ENCODE measurements at places on chromosomes 4 and X.
A peak's percentile ranks its signal among the peaks of the same experiment; 100 is the strongest.

DNA sequence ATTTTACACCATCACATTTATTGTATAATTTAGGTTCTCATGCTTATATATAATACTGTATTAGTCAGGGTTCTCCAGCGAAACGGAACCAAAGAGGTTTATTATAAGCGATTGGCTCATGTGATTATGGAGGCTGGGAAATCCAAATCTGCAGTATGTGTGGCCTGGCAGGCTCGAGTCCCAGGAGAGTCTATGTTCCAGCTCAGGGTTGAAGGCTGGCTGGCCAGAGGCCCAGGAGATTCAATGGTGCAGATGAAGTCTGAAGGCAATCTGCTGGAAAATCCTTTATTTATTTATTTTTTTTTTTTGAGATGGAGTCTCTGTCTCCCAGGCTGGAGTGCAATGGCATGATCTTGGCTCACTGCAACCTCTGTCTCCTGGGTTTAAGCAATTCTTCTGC, 63.0 kb upstream of the WDFY3 start:
- no peak for DNase-seq

- DNase-seq = no peak
These were observed 150.3 kb downstream of the NEXMIF start for GRCh38 chrX:74774988-74775387.

- no peak for DNase-seq
These were observed 121.3 kb upstream of the WDR17 start for GRCh38 chr4:175944126-175944910.

DNA sequence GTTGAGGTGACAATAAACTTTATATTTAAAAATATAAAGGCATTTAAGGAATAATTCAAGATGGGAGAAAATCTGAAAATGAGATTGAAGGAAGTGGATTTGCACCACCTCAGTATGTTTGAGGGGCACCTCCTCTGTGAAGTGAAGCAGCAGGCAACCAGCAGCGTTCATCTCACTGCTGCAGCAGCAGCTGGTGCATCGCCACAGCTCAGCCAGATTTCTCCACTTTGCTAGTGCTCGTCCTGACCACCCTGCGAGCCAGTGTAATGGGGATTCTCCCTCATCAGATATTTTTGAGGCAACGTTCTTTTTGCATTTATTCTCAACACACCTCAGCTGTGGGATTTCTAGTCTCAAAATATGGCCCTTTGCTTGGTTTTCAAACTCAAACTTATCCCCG, 13.9 kb downstream of the LRAT start:
- no peak for DNase-seq

- no peak for DNase-seq
These were observed 28.8 kb downstream of the PPP2R3B start for GRCh38 chrX:357693-358471.

- no peak for DNase-seq
These were observed 171.2 kb upstream of the GPC4 start for GRCh38 chrX:133586443-133586842.

DNA sequence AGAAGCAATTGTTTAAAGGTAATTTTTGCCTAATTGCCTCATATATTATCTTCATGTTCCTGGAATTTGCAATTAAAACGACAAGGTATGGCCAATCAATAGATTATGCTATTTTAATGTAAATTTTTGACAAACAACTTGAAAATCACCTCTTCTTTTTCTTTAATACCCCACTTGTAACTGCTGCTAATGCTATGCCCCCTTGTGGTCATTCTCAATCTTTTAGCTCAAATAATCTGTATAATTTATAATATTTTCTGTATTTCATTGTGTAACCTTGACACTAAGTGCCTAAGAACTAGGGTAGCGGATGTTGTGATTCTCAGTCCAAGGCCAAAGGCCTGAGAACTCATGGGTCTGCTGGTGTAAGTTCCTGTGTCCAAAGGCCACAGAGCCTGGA, 831.7 kb upstream of the POU3F4 start:
- DNase-seq = no peak

DNA sequence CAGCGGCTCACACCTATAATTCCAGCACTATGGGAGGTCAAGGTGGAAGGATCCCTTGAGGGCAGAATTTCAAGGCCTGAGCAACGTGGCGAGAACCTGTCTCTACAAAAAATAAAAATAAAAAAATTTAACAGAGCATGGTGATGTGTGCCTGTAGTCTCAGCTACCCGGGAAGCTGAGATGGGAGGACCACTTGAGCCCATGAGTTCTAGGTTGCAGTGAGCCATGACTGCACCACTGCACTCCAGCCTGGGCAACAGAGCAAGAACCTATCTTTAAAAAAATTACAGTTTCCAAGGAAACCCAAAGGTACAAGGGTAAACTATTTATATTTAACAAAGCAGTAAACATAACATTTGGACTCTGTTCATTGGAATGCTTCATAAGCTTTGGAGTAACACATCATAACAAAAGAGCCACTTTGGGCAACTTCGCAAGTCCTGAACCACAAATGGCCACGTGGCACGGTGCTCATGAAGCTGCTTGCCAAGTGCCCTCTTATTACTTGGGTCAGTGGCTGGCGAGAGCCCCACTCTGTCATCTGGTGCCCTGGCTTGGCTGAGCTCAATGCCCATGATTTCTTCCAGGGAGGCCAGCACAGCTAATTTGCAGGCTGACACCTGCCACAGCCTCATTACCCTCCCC, 165.6 kb downstream of the SH3KBP1 start:
- peak; percentile 10 for DNase-seq
